ENCODE measurements at places on chromosomes 12 and 14. TPM values are rescaled to one million over a fixed set of nuclear protein-coding genes. Genes with fewer than 3 reads are reported as not detected.
A peak's percentile ranks its signal among the peaks of the same experiment; 100 is the strongest.

- DNase-seq: no peak
- H3K4me3 ChIP-seq: no peak overlapping the region
- H3K4me1 ChIP-seq: no peaks in the 10 kb centered on the region
- H3K27me3 ChIP-seq: peaks cover 2% of the 10 kb centered on the region
- no peak overlapping the region for H3K27ac ChIP-seq
- no peaks in the 10 kb centered on the region for H3K36me3 ChIP-seq
Measured at GRCh38 chr12:124177951-124178316, 117.0 kb upstream of the RFLNA start.

CD27 gene
- polyA plus RNA-seq: 28.5 TPM

- H3K4me3 ChIP-seq: no peak overlapping the region
- H3K27me3 ChIP-seq: peaks cover 2% of the 10 kb centered on the region
- no peak for DNase-seq
- no peaks in the 10 kb centered on the region for H3K36me3 ChIP-seq
- H3K27ac ChIP-seq: no peak overlapping the region
- no peaks in the 10 kb centered on the region for H3K4me1 ChIP-seq
Measured at GRCh38 chr12:95368931-95369330, 105.0 kb upstream of the METAP2 start.

- H3K36me3 ChIP-seq: no peaks in the 10 kb centered on the region
- H3K27ac ChIP-seq: no peak overlapping the region
- peaks cover 10% of the 10 kb centered on the region for H3K27me3 ChIP-seq
- DNase-seq: no peak
Measured at GRCh38 chr14:69346710-69347109, 51.4 kb downstream of the ERH start.

AQP6 gene
- polyA plus RNA-seq: not detected

GRCh38 chr14:34496007-34496678 lies 34.1 kb upstream of the SPTSSA start:
- no peak overlapping the region for H3K27ac ChIP-seq
- no peaks in the 10 kb centered on the region for H3K4me1 ChIP-seq
- DNase-seq: no peak
- H3K27me3 ChIP-seq: peaks cover 1% of the 10 kb centered on the region
- H3K4me3 ChIP-seq: no peak overlapping the region

LRP10 gene
- 136 TPM for polyA plus RNA-seq

TSPAN11 gene
- polyA plus RNA-seq: not detected

DNA sequence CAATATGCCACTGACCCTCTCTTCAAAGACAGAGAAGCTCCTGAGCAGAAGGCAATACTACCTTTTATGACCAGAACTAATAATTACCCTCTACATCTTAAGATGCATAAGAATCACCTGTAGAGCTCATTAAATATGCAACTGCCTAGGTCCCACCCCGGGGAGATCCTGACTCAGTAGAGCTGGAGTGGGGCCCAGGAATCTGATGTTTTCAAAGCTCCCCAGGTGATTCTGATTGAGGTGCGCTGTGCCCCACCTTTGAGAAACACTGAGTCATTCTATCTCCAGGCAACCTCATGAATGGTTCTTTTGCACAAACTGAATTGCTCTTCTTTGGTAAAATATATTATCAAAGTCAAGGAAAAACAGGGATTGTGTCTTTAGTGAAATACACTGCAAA lies 149.3 kb upstream of the BMP4 start:
- H3K27ac ChIP-seq: no peak overlapping the region
- DNase-seq: no peak
- H3K4me1 ChIP-seq: no peaks in the 10 kb centered on the region
- H3K27me3 ChIP-seq: no peaks in the 10 kb centered on the region
- no peak overlapping the region for H3K4me3 ChIP-seq
- no peaks in the 10 kb centered on the region for H3K36me3 ChIP-seq

DNA sequence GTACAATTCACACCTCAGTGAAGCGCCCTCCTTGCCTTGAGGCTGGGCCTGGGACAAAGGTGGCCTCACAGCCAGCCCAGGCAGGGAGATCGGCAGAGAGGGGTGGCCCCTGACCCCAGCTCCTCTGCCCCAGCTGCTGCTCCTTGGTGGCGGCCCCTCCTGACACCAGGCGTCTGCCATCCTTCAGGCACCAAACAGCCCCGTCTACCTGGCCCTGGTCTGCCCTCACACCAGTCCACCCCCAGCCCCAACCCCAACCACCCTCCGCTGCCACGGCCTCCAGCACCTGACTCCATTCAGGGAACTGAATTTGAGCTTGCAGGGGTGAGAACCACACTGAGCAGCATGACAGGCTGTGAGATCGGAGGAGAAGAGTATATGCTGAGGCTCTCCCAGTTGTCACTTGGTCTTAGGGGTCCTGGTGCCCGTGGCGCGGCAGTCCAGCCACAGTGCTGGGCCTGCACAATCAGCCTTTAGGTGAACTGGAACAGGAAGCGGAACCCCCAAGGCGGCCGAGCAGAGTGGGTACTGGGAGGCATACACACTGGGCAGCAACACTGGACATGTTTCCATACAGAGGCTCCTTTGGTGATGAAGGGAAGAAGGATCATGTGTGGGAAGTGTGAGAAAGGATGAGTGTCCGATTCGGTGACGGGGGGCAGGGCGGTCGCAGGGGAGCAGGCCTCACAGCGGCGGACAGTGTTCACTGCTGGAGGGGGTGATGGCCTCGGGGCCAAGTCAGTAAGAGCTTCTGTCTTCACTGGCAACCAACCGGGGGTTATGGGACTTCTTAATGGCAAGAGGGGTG lies 18.7 kb downstream of the ZFYVE21 start:
- H3K27ac ChIP-seq: peak overlapping the region; percentile 17
- H3K4me1 ChIP-seq: no peaks in the 10 kb centered on the region
- no peak for DNase-seq
- no peak overlapping the region for H3K4me3 ChIP-seq
- no peaks in the 10 kb centered on the region for H3K27me3 ChIP-seq
- H3K36me3 ChIP-seq: peaks cover 16% of the 10 kb centered on the region

GRCh38 chr12:12723681-12724420 lies 6.7 kb downstream of the CDKN1B start:
- DNase-seq: peak; percentile 53
- peak overlapping the region; percentile 97 for H3K27ac ChIP-seq
- H3K36me3 ChIP-seq: peaks cover 23% of the 10 kb centered on the region
- H3K4me1 ChIP-seq: peaks cover 59% of the 10 kb centered on the region

E2F7 gene
- polyA plus RNA-seq: not detected

FGF6 gene
- not detected for polyA plus RNA-seq

DNA sequence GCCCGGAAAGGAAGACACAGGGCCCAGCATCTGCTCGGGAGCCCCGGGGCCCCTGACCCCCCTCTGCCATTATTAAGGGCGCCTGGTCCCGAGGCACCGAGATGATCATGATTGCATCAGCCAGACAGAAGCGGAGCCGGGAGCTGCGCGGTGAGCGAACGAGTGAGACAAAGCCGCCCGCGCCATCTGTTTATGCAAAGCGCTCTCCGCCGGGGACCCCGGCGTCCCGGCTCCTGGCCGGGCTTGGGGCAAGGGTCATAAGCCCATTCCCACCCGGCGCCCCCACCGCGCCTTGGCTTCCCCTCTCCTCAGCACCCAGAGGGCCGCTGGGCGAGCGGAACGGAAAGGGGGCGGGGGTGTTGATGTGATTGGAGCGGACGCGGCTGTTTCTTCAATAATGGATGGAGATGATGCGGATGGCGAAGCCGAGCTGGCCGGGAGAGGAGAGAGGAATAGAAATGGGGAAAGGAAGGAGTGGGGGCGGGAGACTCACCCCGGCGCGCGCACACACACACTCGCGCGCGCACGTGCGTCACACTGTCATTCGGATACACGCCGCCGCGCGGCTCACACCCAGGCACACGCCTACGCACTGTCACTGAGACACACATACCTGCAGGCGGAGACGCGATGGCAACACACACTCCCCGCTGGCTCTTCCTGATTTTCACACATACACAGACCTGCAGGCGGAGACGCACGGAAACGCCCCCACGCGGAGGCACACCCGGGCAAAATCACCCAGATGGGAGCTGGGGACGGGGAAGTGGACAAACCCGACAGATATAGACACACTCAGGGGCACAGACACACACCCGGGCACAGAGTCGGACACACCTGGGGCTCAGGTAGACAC lies 10.7 kb downstream of the STAC3 start:
- H3K4me1 ChIP-seq: peaks cover 73% of the 10 kb centered on the region
- no peak for DNase-seq
- H3K27ac ChIP-seq: peak overlapping the region; percentile 47
- peaks cover 3% of the 10 kb centered on the region for H3K36me3 ChIP-seq

- no peaks in the 10 kb centered on the region for H3K36me3 ChIP-seq
- no peak for DNase-seq
- peaks cover 5% of the 10 kb centered on the region for H3K27me3 ChIP-seq
Measured at GRCh38 chr12:57175428-57176138, 28.2 kb upstream of the LRP1-AS start.

DNA sequence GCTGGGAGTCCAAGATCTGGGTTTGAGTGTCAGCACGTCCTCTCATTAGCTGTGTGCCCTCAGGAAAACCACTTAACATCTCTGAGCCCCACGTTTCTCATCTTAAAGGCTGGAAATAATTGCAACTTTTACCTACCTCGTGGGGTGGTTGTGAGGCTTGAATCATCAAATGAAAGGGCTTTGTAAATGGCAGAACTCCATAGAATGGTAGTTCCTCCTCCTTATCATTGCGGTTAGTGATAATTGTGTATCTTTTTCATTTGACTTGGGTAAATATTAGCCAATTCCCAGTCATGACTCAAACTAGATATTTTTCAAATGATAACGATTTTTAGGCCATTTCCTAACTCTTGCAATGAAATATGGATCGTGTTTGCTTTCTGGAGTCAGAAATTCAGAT lies 205.5 kb downstream of the CHST11 start:
- H3K4me1 ChIP-seq: peaks cover 69% of the 10 kb centered on the region
- H3K36me3 ChIP-seq: no peaks in the 10 kb centered on the region
- no peaks in the 10 kb centered on the region for H3K27me3 ChIP-seq
- no peak for DNase-seq

GRCh38 chr14:74599321-74599761 lies 12.7 kb downstream of the LTBP2 start:
- H3K27ac ChIP-seq: no peak overlapping the region
- no peaks in the 10 kb centered on the region for H3K4me1 ChIP-seq
- H3K36me3 ChIP-seq: peaks cover 13% of the 10 kb centered on the region
- H3K27me3 ChIP-seq: peaks cover 5% of the 10 kb centered on the region
- no peak overlapping the region for H3K4me3 ChIP-seq

DNA sequence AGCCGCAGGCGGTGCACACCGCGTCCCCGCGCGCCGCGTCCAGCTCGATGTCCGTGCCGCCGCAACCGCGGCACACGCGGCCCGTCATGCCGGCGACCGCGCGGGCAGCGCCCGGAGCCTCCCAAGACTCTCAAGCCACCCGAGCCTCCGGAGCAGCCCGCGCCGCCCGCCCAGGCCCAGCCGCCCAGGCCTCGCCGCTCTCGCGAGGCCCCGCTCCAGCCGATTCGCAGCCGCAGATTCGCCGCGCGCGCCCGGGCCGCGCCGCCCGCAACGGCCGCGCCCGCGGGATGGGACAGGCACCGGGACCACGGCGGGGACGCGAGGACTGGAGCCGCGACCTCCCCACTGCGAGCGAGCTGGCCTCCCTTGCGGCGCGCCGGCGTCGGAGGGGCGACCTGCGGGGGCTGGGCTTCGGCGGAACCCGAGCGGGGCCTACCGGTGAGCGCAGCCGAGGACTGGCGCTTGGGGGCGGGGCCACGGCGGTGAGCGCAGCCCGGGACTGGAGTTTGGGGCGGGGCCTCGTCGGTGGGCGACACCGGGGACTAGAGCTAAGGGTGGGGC lies at the start of gene BRF1:
BRF1 (minus strand) TSS at position 460 of the 561 bp plus-strand sequence; CDS start at position 88, 372 bp downstream.
- peaks cover 8% of the 10 kb centered on the region for H3K27me3 ChIP-seq
- H3K27ac ChIP-seq: peak within 1 kb of the TSS; percentile 90
- H3K4me1 ChIP-seq: peaks cover 39% of the 10 kb centered on the region

CCDC184 gene
- 0.44 TPM for polyA plus RNA-seq

GRCh38 chr14:68047906-68048305 lies 228.3 kb downstream of the RAD51B start:
- H3K27ac ChIP-seq: no peak overlapping the region
- no peaks in the 10 kb centered on the region for H3K4me1 ChIP-seq

GRCh38 chr14:70181276-70181675 lies 7.5 kb downstream of the SLC8A3 start:
- DNase-seq: no peak
- H3K4me3 ChIP-seq: no peak overlapping the region
- H3K27ac ChIP-seq: no peak overlapping the region
- H3K36me3 ChIP-seq: no peaks in the 10 kb centered on the region
- H3K4me1 ChIP-seq: no peaks in the 10 kb centered on the region

DNA sequence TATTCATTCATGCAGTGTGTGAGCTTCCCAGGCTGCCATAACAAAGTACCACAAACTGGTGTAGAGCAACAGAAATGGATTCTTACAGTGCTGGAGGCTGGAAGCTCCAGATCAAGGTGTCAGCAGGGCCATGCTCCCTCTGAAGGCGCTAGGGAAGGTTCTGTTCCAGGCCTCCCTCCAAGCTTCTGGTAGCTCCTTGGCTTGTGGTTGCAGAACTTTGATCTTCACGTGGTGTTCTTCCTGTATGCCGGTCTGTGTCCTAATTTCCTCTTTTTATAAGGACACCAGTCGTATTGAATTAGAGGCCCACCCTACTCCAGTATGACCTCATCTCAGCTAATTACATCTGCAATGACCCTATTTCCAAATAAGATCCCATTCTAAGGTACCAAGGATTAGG lies 3.1 kb downstream of the OTUB2 start:
- no peaks in the 10 kb centered on the region for H3K36me3 ChIP-seq
- no peak for DNase-seq
- no peak overlapping the region for H3K27ac ChIP-seq
- no peak overlapping the region for H3K4me3 ChIP-seq

NTS gene
- polyA plus RNA-seq: not detected

TAS2R19 gene
- polyA plus RNA-seq: not detected

ST8SIA1 gene
- not detected for polyA plus RNA-seq

RPS6KL1 gene
- polyA plus RNA-seq: not detected

GRCh38 chr12:77007476-77007875 lies 57.9 kb downstream of the E2F7 start:
- H3K4me1 ChIP-seq: peaks cover 5% of the 10 kb centered on the region
- no peak overlapping the region for H3K4me3 ChIP-seq
- DNase-seq: no peak

ARHGAP9 gene
- polyA plus RNA-seq: 294 TPM

DNA sequence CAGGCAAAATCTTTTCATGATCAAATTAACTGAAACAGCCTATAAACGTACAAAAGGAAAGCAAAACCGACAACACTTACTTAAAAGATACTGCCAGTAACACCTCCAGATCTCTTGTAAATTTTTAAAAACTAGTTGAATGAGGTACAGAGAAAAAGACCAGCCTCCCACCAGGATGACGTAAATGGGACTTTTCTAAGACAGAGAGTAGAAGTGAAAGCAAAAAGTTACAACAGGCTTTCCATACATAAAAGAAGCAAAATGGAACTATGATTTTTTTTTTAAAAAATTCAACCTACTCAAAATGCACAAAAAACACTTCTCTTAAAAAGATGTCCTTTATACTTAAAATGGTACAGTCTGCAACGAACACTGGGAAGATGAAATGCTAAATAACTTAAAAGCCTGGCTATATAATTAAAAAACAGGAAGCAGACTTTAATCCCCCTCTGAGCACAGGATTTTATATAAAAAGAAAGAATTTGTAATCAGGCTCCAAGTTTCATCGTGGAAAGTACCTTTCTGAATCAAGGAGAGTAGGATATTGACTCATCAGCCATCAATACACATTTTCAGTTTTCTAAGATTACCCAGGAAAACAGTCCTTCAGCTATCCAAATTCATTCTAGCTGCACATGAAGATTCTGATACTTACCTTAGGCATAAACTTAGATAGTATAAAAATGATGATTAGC lies 14.2 kb upstream of the MYO1A start:
- no peaks in the 10 kb centered on the region for H3K36me3 ChIP-seq
- H3K27ac ChIP-seq: peak overlapping the region; percentile 88
- no peaks in the 10 kb centered on the region for H3K27me3 ChIP-seq
- H3K4me3 ChIP-seq: peak overlapping the region; percentile 80
